Upper lobe of right lung (tissue), 1 donor: ENCODE measurements at places on chromosomes 7 and 10. TPM values are rescaled to one million over a fixed set of nuclear protein-coding genes. Genes with fewer than 3 reads are reported as not detected.

DNA sequence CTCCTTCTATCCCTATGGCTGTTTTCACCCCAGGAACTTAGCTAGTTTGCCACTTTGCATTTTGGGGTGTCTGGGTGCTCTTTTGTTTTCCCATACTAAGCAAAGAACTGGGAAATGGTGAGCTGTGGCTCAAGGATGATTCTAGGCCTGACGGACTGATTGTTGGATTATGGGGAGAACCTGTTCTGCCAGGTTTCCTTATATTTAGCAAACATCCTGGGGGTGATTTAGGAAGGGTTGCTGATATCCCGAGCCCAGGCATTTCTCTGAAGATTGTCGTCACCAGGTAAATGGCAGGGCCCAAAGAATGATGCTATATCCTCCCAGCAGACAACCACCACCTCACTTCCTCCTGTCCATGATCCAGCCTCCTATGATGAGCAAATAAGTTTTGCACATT, 72.1 kb upstream of the GRB10 start:
- DNase-seq = no peak

DNA sequence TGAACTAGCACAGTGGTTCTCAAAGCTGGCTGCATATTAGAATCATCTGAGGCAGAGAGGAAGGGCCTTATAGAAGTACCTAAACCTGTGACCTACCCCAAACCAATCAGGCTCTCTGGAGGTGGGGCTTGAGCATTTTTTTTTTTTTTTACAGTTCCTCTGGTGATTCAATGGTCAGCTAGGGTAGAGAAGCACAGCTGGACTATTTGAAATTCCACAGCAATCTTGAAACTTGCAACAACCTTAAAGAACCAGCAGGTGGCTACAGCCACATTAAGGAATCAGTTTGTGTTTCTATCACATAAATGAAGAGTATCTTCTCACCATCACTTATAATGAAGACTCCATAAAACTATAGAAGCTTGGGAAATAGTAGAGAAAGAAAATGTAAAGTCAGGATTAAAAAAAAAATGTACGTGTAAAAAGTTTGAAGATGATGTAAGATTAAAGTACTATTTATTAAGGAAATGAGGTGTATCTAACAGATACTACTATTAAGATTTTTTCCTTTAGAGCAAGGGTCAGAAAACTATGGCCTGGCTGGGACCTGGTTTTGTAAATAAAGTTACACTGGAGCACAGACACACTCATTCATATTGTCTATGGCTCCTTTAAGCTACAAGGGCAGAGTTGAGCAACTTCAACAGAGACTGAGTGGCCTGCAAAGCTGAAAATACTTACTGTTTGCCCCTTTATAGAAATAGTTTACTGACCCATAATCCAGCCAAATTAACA, 3.8 kb downstream of the RTKN2 start:
- DNase-seq = no peak

DNA sequence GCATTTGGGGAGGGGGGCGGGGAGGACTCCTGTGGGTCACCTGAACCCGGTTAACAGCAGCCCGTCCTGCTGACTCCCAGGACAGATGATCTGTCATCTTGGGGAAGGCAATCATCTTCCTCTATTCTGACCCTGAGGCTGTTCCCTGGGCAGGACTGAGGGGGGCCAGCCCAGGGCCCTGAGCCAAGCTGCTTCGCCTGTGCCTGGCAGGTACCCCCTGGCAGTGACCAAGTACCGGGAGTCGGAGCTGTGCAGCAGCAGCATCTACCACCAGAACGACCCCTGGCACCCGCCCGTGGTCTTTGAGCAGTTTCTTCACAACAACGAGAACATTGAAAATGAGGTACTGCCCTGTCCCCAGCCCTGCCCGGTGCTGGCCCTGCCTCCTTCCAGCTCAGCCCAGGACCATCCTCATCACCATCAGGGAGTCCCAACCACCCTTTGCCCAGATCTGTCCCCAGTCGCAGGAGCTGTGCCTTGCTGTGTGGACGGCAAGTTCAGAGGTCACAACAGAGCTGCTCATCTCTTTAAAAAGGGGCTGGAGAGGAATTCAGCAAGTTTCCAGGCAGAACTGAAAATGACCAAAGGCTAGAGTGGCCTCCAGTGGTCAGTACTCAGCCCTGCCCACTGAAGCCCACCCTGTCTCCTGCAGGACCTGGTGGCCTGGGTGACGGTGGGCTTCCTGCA, 8.1 kb downstream of the AOC1 start:
- DNase-seq = no peak

GRCh38 chr10:80252296-80252887, 37.1 kb downstream of the MAT1A start:
- no peak for DNase-seq

GRCh38 chr10:69826094-69826493, 24.4 kb downstream of the COL13A1 start:
- DNase-seq = no peak

- no peak for DNase-seq
Measured at GRCh38 chr10:130985158-130985753, 326.3 kb downstream of the TCERG1L start.

- no peak for DNase-seq
Measured at GRCh38 chr10:95535526-95535925, 25.6 kb downstream of the SORBS1 start.

The RELN gene
- 5.6 TPM for total RNA-seq

The NPFFR1 gene
- 1.1 TPM for total RNA-seq

The RUFY2 gene
- 23.1 TPM for total RNA-seq

DNA sequence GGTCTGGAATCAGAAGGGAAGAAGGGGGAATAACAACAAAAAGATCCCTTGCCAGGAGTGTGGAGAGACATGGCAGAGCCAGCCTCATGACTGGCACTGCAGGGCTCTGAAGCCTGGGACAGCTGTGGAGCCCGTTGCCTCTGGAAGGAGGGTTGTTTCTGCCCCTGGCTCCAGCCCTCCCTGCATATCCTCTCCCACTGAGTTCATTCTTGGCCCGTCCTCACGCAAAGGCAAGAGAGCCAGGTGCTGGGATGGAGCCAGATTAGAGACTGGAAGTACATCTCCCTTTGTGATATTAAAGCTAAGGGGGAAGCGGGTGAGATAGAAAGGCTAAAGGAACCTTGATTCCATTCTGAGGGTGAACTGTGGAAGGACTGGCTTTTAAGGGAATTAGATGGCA, 141.5 kb upstream of the NPVF start:
- DNase-seq = no peak
